ENCODE measurements at places on chromosomes 2 and 18.

DNA sequence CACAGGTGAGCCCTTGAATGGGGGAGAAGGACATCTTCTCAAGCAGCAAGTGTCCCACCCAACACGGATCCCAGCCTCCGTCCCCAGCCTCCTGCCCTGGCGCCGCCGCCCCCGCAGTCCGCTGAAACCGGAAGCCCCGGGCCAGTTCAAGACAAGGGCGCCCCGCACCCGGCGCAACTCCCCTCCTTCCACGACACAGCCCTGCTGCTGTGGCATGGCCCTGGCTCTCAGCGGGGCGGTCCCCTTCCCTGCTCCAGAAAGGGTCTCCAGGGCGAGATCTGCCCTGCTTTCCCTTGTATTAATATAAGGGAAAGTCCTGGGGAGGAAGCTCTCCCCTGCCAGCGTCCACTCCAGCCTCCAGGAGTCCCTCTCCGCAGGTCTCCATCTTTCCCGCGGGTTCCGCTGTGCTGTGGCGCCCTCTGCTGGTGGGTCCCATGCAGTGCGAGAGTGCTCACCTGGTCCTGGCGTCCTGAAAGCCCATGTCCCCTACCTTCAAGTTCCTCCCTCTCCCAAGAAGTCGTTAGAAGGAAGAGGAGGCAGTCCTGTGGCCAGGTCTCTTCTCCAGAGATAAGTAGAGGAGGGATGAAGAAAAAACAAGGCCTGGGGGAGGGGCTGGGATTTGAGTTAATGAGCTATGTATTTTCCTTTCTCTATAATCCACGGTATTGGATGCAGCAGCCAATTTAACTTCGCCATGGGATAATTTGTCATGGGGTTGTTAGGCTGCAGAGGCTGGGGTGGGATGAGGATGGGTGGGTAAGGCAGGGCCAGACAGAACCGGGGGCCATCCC lies 176.0 kb downstream of the SMAD2 start:
- DNase-seq = no peak

- no peak for DNase-seq
These were observed 198.9 kb downstream of the LRATD1 start for GRCh38 chr2:14831458-14831857.

- no peak for DNase-seq
These were observed 43.4 kb downstream of the COLEC12 start for GRCh38 chr18:457140-457519.

- DNase-seq = no peak
These were observed 182.1 kb downstream of the TFCP2L1 start for GRCh38 chr2:121102941-121103340.

GRCh38 chr18:26383454-26384270 lies 157.4 kb downstream of the TAF4B start:
- DNase-seq = peak; percentile 23

DNA sequence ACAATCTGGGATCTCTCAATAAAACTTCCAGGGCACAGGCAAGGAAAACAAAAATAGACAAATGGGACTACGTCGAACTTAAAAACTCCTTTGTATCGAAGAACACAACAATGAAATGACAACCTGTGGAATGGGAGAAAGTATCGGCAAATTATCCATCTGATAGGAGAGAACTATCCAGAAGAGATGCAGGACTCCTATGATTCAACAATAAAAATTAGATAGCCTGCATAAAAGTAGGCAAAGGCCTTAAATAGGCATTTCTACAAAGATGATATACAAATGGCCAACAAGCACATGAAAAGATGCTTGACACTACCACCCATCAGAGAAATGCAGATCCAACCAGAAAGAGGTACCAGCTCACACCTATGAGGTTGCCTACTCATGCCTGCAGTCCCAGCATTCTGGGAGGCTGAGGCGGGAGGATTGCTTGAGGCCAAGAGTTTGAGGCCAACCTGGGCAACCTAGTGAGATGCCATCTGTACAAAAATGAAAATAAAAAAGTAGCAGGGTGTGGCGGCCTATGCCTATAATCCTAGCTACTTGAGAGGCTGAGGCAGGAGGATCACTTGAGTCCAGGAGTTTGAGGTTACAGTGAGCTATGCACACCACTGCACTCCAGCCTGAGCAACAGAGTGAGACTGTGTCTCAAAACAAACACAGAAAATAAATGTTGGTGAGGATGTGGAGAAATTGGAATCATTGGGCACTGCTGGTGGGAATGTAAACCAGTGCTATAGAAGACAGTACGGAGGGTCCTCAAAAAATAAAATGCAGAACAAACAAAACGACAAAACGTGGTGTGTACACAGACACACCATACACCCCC lies 21.6 kb downstream of the TWIST2 start:
- DNase-seq = no peak

- no peak for DNase-seq
These were observed 178.3 kb upstream of the LRATD1 start for GRCh38 chr2:14454202-14454601.

DNA sequence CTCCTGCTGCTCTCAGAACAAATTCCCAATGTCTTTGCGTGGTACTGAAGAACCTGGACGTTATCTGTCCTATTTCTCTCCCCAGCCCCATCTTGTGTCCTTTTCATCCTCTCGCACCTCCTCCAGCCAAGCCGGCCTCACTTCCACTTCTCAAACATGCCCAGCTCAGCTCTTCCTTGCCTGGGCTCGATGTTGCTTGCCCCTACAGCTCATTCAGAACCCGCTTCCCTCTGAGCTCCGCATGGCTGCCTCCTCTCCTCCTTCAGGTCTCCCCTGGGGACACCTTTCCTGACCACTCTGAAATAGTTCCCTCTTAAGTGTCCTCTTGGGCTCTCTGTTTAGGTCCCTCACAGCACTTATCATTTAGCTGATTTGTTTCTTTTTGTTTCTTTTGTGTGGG lies 6.7 kb upstream of the SMARCAL1 start:
- no peak for DNase-seq

GRCh38 chr2:145065342-145065741 lies 545.4 kb upstream of the ZEB2 start:
- no peak for DNase-seq

GRCh38 chr18:37698508-37699040 lies 133.0 kb upstream of the CELF4 start:
- no peak for DNase-seq

- no peak for DNase-seq
These were observed 21.1 kb upstream of the MALT1 start for GRCh38 chr18:58649966-58650816.

- no peak for DNase-seq
These were observed 231.2 kb upstream of the FOSL2 start for GRCh38 chr2:28161466-28161865.

DNA sequence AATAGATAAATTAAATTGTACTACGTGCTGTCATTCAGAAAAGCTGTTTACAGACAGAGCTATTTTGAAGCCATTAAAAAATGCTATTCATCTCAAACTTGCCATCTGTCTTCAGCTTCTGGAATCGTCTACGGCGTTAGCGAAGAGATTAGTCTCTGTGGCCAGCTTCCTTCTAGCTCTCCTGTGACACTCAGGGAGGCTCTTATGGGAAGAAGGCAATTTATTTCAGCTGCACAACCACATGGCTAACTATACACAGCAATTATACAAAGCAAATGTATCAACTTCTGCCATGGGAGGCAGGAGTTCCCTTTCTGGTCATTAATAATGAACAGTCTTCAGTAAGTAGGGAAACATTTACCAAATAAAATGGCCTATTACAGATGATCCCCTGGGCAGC lies 6.3 kb downstream of the CTAGE1 start:
- DNase-seq = no peak

DNA sequence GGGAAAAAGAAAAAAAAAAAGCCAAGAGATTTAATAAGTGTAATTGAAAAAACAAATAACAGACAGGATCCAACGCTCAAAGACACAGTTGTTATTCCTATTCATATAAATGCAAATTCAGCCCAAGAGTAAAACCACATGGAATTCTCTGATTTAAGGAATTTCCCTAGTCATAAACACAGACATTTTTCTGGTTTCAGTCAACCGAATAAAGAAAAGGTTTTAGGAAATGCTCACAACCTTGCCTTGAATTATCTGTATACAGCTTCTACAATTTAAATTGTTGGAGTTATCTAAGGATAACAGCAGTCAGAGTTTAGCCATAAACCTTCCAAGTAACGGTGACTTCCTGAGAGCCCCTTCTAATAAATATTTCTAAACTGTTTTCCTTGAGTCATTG lies 122.7 kb downstream of the VWC2L start:
- DNase-seq = no peak

GRCh38 chr2:134429886-134430285 lies 176.0 kb downstream of the MGAT5 start:
- DNase-seq = no peak

DNA sequence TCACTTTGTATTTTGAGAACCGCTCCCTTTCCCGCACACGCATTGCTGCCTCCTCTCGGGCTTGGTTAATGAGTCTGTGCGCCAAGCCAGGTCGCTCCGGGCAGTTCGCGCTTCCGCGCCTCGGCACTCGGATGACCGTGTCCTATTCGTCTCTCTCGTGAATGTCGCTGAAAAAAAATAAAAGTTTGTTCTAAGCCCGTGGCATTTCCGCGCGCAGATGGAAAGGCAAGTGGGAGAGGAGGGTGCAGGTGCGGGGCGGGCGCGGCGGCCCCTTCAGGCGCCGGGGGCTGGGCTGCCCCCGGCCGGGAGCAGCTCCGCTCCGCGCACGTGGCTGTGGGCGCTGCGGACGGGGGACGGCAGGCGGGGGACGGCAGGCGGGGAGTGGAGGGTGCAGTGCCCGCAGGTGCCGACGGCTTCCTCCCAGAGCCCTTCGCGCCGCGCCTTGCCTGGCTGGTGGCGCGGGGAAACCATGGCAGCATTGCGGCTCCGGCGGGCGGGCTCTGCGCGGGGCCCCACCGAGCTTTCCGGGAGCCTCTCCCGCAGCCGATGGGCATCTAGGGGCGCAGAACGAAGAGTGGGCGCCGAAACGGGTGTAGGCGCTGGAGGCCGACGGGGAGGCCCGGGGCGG lies 159.6 kb upstream of the SIX2 start:
- DNase-seq = no peak

DNA sequence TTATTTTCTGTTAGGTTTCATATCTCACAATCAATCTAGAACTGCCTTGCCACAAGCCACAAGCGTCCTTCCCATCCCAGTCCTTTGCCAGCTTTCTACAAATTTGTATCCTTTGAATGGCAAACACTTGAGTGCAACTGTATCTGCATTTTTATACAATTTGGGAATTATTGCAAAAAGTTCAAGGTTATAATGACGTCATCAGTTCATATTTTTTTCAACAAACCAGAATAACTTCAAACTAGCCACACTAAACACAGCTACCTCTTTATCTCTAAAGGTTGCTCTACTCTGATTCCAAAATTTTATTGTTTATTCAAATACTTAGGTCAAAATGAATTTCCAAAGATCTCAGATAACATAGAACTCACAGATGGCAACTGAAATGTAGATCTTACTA lies 877.1 kb downstream of the TMEM182 start:
- DNase-seq = no peak

DNA sequence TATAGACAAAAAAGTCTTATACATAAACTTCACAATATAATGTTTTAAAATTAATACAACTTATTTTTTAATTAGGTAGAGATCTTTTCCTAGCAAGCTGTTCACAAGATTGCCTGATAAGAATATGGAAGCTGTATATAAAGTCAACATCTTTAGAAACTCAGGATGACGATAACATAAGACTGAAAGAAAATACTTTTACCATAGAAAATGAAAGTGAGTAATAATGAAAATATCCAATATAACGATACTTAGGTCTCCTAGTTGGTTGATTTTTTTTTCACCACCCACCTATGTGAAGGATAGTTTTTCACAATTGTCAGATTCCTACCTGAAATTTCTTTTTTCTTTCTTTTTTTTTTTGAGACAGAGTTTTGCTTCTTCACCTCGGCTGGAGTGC lies 13.1 kb downstream of the ELP2 start:
- DNase-seq = no peak

DNA sequence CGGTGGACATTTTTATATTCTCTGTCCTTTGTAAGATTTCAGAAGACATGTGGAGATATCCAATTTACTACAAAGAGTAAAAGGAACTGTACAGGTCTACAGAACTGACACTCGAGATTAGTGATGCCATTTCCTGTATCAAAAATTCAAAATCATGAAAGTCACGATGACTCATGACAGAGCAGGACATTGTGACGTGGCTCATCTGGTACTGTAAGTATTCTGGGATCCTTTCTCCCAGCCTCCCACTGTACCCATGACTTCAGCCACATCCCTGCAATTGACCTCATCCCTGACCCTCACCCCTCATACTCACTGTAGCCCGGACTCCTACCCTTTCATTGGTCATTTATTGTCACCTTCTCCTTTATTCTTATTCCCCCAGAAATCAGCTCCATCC lies 736.5 kb downstream of the EPHA4 start:
- no peak for DNase-seq

GRCh38 chr2:161332371-161332967 lies 24.2 kb downstream of the PSMD14 start:
- DNase-seq = no peak

- DNase-seq = no peak
These were observed 7.4 kb downstream of the IL1R2 start for GRCh38 chr2:101998896-101999789.

DNA sequence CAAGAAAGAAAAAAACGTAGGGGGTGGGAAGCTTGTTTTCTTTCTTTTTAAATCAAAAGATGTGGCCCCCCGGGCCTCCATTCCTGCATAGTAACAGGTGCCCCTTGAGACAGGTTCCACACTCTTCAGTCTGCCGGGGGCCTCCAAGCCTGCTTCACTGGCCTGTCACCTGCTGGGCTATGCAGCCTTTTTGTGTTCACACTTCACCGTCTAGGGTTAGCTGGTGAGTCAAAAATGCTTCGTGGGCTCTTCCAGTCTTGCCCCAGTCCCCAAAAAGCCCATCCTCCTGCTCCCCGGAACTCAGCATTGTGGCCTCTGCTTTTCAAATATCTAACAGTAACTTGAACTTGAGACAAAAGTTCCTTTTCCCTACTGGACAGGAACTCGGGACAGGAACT lies 67.9 kb downstream of the POLR1A start:
- DNase-seq = no peak

GRCh38 chr18:32010124-32010721 lies 8.4 kb upstream of the RNF125 start:
- DNase-seq = no peak

DNA sequence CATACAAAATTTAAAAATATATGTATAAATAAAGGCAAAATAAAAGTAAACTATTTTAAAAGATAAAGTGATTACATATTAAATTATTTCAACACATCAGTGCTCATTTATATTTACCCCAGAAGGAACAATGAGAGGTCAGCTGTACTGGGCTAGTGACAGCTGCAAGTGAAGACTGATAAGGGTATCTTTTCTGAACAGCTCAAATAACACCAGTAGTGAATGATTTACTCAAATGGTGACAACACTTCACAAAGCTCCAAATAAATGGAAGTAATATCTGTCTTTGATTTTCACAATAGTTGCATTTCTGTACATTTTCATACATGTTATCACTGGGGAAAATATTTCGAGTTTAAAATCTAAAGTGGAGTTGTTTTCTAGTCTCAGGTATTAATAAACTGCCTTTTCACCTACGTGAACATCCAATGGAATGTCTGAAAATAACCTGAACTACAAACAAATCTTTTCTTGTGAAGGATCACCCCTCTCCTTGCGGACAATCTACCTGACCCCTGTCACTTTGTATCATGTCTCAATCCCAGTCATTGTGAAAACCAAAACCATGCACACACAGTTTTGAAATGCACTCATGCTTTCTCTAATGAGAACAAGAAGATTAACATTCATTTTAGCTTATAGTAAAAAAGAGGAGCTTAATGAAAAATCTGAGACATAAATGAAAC lies 1928.8 kb upstream of the CELF4 start:
- no peak for DNase-seq

All from HS-5 (cell line).